HEK293T (cell line): ENCODE measurements at places on chromosomes 1 and 21.

DNA sequence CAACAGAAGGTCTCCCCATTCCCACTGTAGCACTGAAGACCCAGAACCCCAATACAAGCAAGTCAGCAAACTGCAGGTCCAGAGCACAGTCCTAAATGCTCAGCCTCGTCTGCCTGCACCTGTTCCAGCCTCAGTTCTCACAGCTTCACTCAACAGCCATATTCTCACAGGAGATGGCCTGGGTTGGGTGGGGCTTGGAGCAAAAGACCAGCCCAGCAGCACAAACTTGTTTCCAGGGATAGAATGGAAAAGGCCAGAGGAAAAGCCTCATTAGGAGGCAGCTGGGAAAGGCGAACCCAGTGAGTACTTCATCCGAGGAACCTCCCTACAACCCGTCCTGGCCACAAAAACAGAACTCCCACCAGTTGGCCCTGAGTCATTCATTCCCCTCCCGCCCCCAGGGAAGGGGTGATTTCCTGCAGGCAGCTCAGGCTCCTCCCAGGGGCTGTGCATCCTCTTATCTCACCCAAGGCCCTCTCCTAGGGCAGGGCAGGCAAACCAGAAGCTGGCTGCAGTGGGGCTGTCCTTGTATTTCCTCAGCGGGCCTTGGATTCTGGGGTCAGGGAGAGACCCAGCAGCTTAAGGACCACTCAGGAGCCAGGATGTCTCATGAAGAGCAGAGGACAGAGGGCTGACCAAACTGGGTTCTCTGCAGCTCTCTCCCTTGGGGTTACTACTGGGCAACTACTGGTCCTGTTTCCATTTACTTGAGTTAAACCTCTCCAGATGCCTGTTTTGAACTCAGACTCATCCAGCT, 7.4 kb upstream of the MPL start:
- DNase-seq = no peak

GRCh38 chr1:91673613-91674012, 173.0 kb downstream of the CDC7 start:
- DNase-seq = no peak

- DNase-seq = no peak
Observed at GRCh38 chr1:20078171-20078651, 8.2 kb downstream of the PLA2G5 start.

DNA sequence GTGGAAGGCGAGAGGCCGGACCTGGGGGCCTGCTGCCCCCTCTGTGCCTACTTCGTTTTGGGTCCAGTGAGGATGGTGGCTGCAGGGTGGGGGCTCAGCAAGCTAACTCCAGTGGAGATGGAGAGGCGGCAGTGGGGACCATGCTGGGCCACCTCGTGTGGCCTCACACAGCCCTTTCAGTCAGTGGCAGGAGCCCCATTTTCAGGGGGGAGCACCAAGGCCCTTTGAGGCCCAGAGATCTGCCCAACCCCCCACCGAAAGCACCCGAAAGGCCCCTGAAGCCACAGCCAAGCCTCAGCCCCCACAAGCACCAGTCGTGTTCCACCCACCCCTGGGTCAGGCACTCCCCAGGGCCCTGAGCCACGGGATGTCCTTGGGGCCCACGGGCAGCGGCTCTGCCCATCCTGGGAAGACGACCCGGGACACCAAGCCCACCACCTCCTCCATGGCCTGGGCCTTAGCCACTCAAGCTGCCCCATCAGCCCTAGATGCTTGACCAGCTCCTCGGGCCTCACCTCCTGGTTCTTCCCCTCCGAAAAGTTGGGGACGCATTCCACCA, 345 bp downstream of the FTCD start:
- no peak for DNase-seq

- DNase-seq = no peak
Observed at GRCh38 chr1:38738207-38738606, 121.4 kb downstream of the RRAGC start.

DNA sequence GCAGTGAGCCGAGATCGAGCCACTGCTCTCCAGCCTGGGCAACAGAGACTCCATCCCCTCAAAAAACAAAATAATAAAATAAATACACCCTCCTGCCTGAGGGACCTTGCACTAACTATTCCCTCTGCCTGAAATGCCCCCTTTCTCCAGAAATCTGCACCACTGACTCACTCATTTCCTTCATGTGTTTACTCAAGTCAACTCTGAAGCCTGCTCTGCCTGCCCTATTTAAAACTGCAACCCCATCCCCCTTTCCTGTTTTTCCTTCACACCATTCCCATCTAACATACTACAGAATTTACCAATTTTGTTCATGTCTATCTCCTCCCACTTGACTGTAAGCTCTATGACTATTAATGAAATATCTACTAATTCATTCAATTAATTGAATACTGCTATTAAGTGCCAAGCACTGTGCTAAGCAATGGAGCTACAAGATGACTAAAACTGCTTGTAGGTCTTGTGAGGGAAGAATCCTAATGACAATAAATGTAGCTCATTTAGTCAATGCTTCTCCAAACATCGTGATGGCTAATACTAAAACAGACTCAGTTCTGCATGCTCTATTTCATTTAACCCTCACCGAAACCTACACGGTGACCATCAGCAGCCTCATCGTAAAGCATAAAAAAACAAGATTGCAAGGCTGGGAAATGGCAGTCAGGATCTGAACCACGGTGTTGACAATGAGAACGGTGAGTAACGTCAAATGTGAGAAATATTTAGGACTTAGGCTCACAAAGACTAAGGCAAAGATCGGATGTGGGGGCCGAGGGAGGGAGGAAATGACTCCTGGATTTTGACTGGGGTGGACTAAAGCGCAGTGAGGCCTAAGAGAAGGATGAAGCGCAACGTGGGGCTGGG, 749 bp upstream of the TMEM39B start:
- no peak for DNase-seq

DNA sequence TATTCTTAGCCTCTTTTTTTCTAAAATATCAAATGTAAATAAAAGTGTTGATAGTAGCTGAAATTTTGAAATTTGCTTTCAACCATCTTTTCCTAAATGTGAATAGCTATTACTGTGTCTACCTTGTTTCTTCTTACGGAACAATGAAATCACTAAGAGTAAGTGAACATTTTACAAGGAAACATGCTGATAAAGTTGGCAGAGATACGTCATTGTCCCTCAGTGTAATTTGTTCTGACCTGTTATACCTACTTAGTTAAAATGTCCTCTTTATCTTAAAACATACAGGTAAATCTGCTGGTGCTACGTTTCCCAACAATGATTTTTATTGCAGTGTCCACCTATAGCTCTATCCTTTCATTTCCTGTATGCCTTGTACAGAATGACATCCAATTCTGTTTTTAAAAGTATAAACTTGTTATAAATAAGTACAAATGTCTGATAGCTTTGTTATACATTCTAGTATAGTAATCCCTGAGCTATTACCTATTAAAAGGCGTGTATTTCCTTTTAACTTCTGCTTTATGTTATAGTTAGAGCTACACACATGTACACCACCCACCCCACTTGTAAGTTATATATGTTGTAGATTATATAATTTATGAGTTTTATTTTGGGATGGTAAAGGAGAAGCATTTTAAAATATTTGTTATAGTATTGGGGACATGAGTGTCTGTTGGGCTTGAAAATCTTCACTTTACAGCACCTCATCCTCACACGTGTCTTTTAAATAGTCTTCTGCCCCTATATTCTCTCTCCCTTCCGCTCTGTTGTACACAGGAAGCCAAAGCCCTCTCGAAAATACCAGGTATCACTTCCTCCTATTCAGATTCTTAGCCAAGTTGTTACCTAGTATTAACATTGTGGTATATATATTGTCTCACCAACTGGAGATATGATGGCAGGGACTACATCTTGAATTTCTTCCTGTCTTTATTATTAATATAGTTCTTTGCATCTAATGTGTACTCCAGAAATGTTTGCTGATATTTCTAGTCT, 25.2 kb downstream of the LAMC1 start:
- DNase-seq = no peak

- DNase-seq = no peak
Observed at GRCh38 chr1:212606395-212607205, 2.0 kb upstream of the ATF3 start.

- DNase-seq = no peak
Observed at GRCh38 chr1:48033495-48034045, 36.4 kb upstream of the TRABD2B start.

- DNase-seq = no peak
Observed at GRCh38 chr1:5385096-5385799, 607.0 kb downstream of the NPHP4 start.

GRCh38 chr1:232620356-232620969, 9.5 kb downstream of the SIPA1L2 start:
- DNase-seq = no peak

GRCh38 chr1:47437447-47438164, at the start of gene FOXD2:
FOXD2 (plus strand) TSS chr1:47438044; CDS start chr1:47438136, 92 bp downstream.
- peak; percentile 92 for DNase-seq

DNA sequence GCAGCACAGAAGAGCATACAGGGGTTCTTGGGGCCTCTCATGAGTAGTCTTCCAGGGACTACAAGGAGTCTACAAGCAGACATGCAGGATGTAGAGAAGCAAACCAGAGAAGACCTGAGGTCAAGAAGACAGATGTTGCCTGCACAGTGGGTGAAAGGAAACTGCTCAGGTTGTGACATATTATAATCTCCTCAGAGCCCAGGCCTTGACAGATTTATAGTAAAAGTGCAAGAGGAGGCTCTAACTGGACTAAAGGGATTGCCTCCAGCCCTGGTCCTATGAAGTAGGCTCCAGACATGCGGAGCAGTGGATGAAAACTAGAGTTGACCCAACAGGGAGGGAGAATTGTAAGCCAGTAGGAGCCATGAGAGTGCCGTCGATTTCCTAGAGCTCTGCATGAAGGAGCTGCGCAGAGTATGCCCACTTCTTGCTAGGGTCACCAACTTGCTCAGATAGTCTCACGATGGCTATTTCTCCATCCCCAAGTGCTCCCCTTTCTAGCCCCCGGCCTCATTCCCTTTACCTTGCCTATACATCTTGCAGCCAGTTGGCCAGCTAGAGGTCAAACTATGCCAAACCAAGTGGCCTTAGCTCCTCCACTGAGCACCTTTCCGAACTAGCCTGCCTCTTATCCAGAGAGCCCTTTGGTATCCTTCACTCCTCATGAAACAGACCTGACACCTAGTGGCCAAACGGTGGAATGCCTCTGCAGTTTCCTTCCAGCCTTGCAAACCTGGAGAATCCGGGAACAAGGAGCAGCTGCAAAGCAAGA, 36.2 kb upstream of the IPO9 start:
- DNase-seq = peak; percentile 90

DNA sequence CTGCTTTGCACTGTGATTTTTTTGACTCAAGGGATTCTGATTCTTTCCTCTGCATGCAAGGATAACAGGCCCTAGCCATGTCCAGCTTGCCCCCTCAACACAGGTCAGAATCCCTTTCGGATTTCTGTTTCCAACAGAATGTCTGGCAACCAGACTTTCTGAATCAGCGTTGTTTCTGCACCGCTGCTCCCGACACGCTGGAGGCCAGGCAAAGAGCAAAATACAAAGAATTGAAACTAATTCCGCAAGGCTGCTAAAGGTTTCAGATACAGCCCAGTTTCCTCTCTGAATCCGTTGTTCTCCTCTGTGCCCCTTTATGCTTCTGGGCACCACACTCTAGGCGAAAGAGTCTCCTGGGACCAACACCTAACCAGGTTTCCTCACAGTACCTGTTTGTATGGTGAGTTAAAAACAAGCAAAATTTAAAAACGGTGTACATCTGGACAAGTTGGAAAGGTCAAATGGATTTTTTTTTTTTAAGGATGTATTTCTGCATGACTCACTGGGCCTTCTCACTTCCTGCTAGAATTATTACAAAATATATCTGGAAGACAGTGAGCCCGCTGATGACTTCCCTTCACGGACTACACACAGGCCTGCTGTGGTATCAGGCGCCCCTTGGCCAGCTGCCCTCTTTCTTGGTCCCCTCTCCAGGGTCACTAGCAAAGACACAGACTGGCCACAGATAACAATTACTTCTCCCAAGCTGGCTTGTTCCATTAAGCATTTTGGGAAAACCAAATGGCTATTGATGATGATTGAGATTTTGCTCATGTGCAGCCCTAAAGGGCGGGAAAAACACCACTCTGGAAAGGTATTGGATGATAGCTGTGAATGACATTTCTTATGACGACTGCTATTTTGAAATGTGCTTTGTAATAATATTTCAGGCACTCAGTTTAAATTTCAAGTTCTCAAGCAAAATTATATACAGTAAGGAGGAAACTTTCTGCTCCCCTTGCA, 118.3 kb downstream of the TGFB2 start:
- DNase-seq = no peak

- DNase-seq = no peak
Observed at GRCh38 chr1:163307479-163308171, 14.1 kb upstream of the NUF2 start.

GRCh38 chr21:35705888-35706287, 354.4 kb downstream of the SETD4 start:
- DNase-seq = no peak

DNA sequence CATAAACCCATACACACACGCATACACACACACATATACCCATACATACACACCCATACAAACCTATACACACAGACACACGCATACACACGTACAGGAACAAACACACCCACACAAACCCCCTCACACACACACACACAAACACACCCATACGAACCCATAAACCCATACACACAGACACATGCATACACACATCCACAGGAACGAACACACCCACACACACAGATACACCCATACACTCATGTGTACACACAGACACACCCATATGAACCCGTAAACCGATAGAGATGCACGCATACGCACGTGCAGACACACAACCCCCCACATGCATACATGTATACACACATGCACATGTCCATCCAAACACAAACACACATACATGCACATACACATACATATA, 9.5 kb downstream of the WNT9A start:
- DNase-seq = no peak

GRCh38 chr1:48035371-48036141, 38.4 kb upstream of the TRABD2B start:
- no peak for DNase-seq

GRCh38 chr1:160868141-160868540, 5.5 kb upstream of the CD244 start:
- no peak for DNase-seq

GRCh38 chr21:25097648-25098047, 509.6 kb downstream of the MRPL39 start:
- DNase-seq = no peak

GRCh38 chr21:38733972-38734546, 71.7 kb upstream of the ETS2 start:
- peak; percentile 76 for DNase-seq

DNA sequence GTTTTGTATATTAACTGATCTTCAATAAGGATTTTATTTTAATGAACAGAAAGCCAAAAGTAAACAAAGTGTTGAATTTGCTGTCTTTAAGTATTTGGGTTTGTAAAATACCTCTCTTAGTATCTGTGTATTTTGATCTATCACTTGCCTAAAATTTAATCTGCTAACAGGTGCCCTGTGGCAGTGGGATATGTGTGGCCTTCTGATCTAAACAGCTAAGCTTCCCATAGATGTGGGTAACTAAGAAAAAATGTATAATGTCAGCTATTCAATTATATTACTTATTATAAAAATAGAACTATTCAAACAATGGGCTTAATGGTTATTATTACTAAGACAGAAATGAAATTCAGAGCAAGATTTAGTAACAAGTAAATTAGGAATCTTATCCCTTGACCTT, 15.2 kb downstream of the LRRC39 start:
- DNase-seq = no peak

DNA sequence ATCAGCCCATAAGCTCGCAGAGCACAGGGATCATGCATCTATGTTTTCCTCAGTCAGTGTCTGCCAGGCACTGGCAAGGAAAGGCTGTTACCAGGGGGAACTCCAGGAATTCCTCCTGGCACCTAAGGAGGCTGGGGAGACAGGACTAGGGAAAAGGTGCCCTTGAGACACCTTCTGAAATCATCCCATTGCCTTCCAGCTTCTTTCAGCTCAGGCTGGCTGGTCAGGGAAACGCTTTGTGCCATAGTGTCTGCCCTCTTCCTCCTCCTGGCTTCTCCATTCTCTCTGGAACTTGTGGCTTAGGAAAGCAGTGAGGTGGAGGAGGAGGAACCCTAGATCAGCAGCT, 13.8 kb downstream of the LMNA start:
- DNase-seq = no peak
